ENCODE measurements at places on chromosomes 16 and 17. TPM values are rescaled to one million over a fixed set of nuclear protein-coding genes. Genes with fewer than 3 reads are reported as not detected.

SDR42E1 gene
- 1.3 TPM for total RNA-seq

SYCE1L gene
- total RNA-seq: 4.8 TPM

CPNE7 gene
- 75.2 TPM for total RNA-seq

CD300H gene
- total RNA-seq: 1.9 TPM

KIF2B gene
- not detected for total RNA-seq

NTN1 gene
- 0.42 TPM for total RNA-seq

ZNF597 gene
- total RNA-seq: 0.90 TPM

HAP1 gene
- 1.5 TPM for total RNA-seq

ABAT gene
- 0.48 TPM for total RNA-seq

HID1 gene
- total RNA-seq: 17.5 TPM

CFAP119 gene
- total RNA-seq: 7.7 TPM

TBC1D3K gene
- total RNA-seq: not detected

FOXL1 gene
- total RNA-seq: 1.2 TPM

MLKL gene
- total RNA-seq: 42.6 TPM

ABCC11 gene
- total RNA-seq: 0.16 TPM

GRB7 gene
- total RNA-seq: 2.8 TPM

IL17C gene
- total RNA-seq: not detected

DPEP2 gene
- total RNA-seq: not detected

PPL gene
- total RNA-seq: 5.4 TPM

PYDC1 gene
- total RNA-seq: not detected

ELMO3 gene
- 1.5 TPM for total RNA-seq

WNT3 gene
- 4.2 TPM for total RNA-seq

CBX8 gene
- total RNA-seq: 14.3 TPM

FBXW10B gene
- 3.0 TPM for total RNA-seq

ALDH3A2 gene
- total RNA-seq: 197 TPM

RNF112 gene
- 0.45 TPM for total RNA-seq

ICAM2 gene
- not detected for total RNA-seq

PRR29 gene
- 0.51 TPM for total RNA-seq

ACAP1 gene
- total RNA-seq: 3.7 TPM

GRAPL gene
- not detected for total RNA-seq

MYH11 gene
- total RNA-seq: 0.09 TPM

NLGN2 gene
- 17.9 TPM for total RNA-seq

DBNDD1 gene
- 61.7 TPM for total RNA-seq

ZNF267 gene
- 8.5 TPM for total RNA-seq
